ENCODE measurements at places on chromosomes 2 and 18. TPM values are rescaled to one million over a fixed set of nuclear protein-coding genes. Genes with fewer than 3 reads are reported as not detected.

DNA sequence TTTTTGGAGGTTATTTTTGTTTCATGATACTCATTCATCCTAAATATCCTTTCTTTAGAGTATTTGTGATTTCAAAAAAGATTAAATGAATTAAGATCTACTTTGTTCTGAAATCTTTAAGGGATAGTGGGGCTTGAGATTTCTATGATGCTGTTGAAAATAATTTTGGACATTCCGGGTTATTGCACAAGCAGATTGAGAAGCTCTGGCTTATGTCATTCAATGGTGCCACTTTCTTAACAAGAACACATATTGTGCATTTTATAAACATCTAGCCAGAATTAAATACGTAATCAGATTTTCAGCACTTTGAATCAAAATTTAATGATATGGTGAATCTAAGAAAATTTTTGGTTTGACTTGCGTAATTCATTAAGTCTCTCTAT, 207.7 kb upstream of the COL3A1 start:
- no peak for DNase-seq

- DNase-seq, result no peak
Measured at GRCh38 chr2:99595373-99595772, 105.6 kb upstream of the REV1 start.

GRCh38 chr2:66982766-66983165, 414.4 kb upstream of the ETAA1 start:
- DNase-seq, result no peak

- DNase-seq, result no peak
Measured at GRCh38 chr2:84735389-84735788, 145.5 kb downstream of the TRABD2A start.

DNA sequence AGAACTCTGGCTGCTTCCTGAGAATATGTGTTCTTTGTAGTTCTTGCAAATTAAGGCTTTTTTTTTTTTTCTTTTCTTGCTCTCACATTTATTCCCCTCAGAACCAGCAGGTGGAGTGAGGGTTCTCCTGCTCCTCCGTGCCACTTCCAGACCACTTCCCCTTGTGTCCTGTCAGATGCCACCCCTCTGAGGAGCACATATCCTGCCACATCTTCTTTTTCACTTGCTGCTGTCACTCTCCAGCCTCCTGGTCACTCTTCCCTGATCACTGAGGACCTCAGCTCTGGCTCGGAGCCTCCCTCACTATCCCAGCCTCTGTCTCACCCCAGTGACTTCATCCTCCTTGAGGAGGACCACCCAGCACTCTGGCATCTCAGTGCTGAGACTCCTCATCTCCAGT, 100.5 kb downstream of the TACR1 start:
- DNase-seq, result no peak

DNA sequence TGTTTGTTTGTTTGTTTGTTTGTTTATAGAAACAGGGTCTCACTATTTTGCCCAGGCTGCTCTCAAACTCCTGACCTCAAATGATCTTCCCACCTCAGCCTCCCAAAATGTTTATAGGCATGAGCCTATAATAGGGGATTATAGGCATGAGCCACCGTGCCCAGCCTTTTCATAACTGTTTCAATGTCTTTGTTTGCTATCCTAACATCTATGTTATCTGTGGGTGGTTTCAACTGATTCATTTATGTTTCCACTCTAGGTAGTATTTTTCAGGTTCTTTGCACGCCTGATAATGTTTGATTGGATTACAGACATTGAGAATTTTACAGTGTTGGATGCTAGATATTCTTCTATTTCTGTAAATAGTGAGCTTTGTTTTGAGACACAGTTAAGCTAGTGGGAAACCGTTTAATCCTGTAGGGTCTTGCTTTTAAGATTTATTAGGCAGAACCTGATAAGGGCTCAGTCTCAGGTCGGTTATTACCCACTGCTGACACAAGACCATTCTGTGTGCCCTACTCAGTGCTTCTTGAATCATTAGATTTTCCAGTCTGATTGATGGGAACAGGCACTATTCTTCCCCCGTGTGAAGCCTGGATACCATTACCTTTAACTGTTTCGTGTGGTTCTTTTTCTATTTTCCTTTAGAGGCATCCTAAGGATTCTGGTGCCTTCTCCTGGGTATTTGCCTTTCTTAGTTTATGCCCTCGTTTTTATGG, 76.5 kb upstream of the TMEM87B start:
- no peak for DNase-seq

- DNase-seq, result no peak
Measured at GRCh38 chr2:37615804-37616676, 55.4 kb downstream of the CDC42EP3 start.

GRCh38 chr2:123913143-123913735, 111.8 kb upstream of the CNTNAP5 start:
- DNase-seq, result no peak

DNA sequence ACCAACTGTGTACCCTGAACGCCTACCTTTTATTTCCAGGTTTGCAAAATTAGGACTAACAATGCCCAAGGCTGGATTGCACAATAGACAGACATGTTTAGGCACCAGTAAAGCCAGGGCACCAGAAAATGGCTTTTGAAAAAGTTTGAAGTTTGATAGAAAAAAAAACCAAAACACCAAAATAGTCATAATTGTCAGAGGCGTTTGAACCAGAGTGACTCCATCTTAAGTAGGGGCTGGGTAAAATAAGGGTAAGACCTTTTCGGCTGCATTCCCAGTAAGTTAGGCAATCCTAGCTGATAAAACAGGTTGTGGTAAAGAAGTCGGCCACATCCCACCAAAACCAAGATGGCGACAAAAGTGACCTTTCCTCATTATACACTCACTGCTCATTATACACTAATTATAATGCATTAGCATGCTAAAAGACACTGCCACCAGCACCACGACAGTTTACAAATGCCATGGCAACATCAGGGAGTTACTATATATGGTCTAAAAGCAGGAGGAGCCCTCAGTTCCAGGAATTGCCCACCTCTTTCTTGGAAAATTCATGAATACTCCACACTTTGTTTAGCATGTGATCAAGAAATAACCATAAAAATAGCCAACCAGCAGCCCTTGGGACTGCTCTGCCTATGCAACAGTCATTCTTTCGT, 105.1 kb upstream of the MSH2 start:
- DNase-seq, result no peak

- DNase-seq, result no peak
Measured at GRCh38 chr2:81942136-81942680, 1637.7 kb upstream of the LRRTM1 start.

The RBM45 gene
- 7.4 TPM for total RNA-seq

The GKN2 gene
- not detected for total RNA-seq

The RIT2 gene
- not detected for total RNA-seq

Measured in esophagus squamous epithelium (tissue), 5 donors.